Right ventricle myocardium inferior (tissue), 1 donor: ENCODE measurements at places on chromosomes 2 and 18. TPM values are rescaled to one million over a fixed set of nuclear protein-coding genes. Genes with fewer than 3 reads are reported as not detected.

- DNase-seq = no peak
Measured at GRCh38 chr2:102306125-102306524, 5.2 kb upstream of the IL1RL1 start.

Gene TCF23
- 0.16 TPM for total RNA-seq

Gene TEX261
- total RNA-seq = 63.8 TPM

DNA sequence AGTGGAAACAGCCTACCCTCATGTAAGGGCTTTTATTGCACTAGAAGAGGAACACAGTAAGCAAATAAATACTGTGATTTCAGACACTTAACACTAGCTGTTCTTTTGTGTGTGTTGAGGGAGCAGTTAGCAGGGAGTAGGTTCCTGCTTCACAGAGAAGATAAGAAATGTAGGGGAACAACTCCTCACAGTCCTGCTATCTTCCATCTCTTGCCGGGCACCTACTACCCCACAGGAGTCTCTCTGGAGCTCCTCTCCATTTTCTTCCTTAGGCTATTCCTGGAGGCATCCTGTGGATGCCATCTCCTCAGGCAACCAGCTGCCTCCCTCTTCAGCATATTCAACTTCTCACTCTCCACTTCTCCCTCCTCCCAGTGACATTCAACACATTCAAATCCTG, 145.0 kb downstream of the SRBD1 start:
- DNase-seq = no peak

- no peak for DNase-seq
Measured at GRCh38 chr2:183530333-183530901, 406.2 kb downstream of the NUP35 start.

DNA sequence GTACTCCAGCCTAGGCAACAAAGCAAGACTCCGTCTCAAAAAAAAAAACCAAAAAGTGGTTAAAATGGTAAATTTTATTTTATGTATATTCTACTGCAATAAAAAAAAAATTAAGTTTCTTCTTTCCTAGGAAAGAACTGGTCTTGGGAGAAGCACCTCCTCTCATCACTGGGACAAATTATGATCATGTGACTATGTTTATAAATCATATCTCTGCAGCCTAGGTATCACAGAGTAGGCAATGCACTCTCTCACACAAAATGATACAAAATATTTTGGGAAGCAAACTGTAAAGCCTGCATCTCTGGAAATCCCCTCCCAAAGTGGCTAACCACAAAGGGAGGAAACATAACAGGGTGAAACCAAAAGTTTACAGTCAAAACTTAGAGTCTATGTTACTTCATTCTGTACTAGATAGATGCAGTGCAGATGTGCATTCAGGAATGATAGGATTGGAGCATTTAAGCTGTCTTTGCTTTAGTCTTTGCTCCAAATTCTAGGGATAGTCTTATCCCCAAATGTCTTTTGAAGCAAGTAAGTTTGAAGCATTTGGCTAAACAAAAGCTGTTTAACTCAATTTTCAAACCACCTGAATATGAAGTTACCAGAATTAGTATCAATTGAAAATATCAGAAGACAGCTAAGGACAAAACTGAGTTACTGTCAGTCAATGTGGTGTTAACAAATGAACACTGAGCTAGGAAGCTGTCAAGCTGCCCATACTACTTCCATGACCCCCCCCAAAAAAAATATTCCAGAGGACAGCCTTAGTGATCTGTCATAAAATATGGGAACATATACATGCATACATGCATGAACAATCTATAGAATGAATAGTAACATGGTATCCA, 21.1 kb upstream of the MALT1 start:
- no peak for DNase-seq

Gene ANKRD36B
- 3.6 TPM for total RNA-seq

DNA sequence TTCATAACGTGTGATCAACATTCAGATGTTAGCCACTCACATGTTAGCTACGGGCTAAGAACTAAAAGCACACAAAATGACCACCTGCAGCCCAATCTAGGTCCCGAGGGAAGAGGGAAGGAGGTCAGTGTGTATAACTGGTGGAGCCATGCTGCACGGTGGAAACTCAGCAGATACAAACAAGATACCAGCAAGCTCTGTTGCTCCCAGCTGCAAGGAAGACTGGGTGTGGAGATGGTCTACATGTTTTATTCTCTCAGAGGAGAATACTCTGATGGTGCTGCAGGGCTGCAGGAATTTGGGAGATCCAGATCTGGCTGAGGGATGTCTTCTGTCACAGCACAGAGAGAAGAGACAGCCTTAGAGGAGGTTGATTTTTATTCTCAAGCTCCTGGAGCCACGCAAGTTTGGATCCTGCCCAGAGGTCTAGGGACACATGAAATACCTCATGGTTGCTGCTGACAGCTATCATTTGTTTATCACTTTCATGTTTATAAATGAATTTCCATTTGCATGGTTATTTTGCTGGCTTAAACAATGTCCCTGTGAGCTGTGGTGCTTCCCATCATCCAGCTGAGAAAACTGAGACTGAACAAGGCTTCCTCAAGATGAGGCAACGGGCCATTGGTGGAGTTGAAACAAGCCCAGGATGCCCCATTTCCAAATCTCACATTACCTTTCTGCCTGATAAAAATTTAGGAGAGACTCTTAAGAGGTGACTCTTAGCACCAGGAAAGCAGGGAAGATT, 30.9 kb downstream of the RNF144A start:
- no peak for DNase-seq
